ENCODE measurements at places on chromosomes 2 and 18.

DNA sequence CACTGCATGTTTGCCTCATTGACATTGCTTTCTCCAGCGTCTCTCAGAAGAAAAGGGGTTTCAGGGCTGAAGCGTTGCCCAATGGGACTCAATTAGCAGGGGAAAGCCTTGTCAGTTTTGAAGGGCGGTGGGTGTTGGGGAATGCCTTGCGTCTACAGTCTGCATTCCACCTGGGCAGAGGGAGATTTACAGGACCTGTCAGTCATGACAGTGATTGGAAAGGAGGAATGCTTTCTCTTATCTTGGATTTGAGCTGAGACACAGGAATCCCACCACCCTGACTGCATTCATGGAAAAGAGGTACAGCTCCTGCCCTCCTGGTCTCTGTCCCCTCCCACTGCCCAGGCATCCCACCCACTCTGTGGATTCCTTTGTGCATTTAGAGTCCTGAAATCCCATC, 123.9 kb downstream of the ACKR3 start:
- no peak for DNase-seq

DNA sequence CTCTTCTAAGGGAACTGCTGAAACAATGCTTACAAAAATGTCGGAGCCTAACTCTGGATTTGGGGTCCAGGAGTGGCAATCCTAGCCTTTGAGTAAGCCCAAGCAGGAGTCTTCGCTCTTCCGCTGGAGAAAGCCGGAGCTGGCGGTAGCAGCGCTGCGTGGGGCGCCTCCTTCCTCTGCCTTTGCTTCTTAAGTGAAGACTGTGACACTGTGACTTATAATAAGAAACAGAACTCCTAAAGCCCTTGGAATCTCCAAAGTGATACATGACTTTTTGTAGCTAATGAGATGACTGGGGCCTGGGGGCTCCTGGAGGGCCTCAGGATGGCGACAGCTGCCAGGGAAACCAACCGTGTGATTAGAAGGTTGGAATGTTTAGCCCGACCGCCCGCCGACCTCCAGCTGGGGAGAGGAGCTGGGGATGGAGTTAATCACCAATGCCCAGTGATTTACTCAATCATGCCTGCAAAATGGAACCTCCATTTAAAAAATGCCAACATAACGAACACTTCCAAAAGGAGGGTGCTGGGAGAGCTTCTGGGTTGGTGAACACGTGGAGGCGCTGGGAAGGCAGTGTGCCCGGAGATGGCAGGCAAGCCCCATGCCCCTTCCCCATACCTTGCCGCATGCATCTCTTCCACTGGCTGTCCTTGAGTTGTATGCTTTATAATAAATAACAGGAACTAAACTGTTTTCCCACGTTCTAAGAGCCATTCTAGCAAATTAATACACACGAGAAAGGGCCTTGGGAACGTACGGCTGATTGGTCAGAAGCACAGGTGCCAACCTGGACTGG, 29.0 kb upstream of the MAL start:
- no peak for DNase-seq

- DNase-seq, result no peak
Measured at GRCh38 chr2:136253288-136254004, 135.5 kb upstream of the CXCR4 start.

- DNase-seq, result peak; percentile 14
Measured at GRCh38 chr2:161975062-161975812, 98.8 kb downstream of the DPP4 start.

DNA sequence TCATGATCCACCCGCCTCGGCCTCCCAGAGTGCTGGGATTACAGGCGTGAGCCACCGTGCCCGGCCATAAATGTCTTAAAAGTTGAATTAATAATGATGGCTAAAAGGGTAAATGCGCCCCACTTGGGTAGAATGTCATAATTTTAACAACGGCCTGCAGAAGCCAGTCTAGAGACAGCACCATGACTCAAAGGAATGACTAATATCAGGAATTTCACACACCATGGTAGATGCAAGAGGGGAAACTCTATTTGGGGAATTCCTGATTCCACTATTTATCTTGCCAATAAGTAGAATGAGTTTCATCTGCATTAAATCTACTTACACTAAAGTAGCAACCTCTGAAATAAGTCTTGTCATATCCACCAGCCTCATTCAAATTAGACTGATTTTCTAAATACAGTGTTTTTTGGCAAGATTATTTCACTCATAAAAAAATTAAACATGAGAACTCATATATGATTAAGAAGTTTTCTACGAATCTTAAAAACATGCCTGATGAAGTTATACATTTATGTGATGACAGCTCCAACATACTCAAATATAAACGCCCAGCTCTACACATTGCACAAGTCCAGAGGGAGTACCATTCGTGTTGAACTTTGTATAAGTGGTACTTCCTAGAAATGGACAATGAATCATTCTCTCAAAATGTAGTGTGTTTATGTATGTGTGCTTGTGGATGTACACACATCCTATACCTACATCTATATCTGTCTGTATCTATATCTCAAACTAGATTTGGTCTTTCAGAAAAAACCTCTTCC, 309.7 kb downstream of the IRS1 start:
- peak; percentile 43 for DNase-seq

DNA sequence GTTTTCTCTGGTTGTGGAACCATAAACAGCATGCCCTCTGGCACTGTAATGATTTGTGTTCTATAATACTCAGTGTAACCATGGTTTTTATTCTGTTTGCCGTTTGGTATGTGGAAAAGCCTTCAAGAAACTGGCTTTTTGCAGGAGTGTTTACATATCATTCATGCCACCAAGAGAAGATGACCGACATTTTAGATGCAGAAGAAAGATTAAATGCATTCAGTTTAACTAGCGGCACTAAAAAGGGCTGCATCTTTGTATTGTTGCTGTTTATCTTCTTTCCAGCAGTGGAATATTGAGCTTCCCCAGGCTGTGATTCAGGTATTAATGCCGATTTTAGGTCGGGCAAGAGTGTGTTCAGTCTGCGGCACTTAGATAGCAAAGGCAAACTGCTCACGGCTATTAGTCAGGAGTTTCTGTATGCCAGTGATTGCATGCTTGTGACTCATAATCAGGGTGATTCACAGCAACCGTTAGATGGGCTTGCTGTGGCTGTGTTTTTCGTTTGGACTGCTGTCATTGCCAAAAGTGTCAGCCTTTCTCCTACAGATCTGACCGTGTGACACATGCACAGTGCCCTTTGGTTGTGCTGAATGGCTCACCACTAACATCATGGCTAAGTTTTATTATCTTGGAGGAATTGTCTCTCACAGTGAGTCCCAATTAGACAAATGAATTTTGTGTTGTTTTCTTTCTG, 479.7 kb downstream of the PARD3B start:
- peak; percentile 85 for DNase-seq

GRCh38 chr2:232457121-232458011, 1.4 kb downstream of the ALPI start:
- DNase-seq, result no peak

GRCh38 chr2:57080035-57080434, 896.2 kb downstream of the CCDC85A start:
- DNase-seq, result no peak

GRCh38 chr2:235983016-235983415, 185.2 kb downstream of the GBX2 start:
- DNase-seq, result no peak

DNA sequence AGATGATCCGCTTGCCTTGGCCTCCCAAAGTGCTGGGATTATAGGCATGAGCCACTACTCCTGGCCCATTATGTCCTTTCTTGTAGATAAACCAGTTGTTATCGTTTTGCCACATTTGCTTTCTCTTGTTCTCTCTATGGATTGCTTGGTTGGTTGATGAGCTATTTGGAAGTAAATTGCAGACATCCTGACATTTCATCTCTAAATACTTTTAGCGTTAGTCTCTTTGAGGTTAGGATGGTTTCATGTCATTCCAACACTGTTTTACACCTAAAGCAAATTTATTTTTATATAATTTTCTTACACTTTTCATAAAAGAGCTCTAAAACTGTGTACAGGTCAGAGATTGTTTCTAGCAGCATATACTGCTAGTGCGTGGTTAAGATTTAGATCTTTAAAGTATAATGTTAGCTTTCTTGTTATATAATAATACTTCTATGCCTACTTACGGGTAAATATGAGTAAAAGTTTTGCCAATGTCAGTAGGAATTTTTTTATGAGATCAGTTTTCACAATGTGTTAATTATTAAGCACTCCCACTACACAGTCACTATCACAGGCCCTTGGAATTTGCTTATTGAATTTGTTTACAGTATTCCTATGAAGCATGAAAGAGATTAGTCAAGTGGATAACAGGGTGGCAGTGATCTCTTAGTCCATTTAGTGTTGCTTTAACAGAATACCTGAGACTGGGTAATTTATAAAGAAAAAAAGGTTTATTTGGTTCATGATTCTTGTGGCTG, 10.3 kb downstream of the POLI start:
- no peak for DNase-seq
